ENCODE measurements at places on chromosomes 12 and 14.

GRCh38 chr14:101734246-101734847, 27.2 kb upstream of the PPP2R5C start:
- no peak for DNase-seq

- no peak for DNase-seq
These were observed 102.8 kb upstream of the FGD4 start for GRCh38 chr12:32296567-32296966.

GRCh38 chr12:106140223-106140986, 1.7 kb upstream of the NUAK1 start:
- no peak for DNase-seq

- no peak for DNase-seq
These were observed 63.6 kb downstream of the TMEM30B start for GRCh38 chr14:61217516-61217915.

DNA sequence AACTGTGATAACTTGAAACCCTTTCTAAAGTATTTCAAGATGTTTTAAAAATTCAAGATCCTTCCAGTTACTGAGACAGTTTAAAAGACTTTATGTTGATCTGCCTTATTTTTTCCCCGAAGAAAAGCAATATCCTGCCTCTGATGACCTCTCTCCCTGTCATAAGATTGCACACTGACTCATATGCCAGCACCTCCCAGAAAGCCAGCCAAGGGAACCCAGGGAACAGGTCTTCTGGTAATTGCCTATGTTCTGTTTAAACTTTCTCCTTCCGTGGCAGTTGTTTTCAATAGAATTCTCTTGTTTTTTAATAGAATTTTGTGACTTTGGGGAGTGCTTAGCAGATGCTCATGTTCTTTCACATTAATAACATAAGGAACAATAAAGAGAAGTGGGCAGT, 300.2 kb upstream of the PRKD1 start:
- DNase-seq: no peak

DNA sequence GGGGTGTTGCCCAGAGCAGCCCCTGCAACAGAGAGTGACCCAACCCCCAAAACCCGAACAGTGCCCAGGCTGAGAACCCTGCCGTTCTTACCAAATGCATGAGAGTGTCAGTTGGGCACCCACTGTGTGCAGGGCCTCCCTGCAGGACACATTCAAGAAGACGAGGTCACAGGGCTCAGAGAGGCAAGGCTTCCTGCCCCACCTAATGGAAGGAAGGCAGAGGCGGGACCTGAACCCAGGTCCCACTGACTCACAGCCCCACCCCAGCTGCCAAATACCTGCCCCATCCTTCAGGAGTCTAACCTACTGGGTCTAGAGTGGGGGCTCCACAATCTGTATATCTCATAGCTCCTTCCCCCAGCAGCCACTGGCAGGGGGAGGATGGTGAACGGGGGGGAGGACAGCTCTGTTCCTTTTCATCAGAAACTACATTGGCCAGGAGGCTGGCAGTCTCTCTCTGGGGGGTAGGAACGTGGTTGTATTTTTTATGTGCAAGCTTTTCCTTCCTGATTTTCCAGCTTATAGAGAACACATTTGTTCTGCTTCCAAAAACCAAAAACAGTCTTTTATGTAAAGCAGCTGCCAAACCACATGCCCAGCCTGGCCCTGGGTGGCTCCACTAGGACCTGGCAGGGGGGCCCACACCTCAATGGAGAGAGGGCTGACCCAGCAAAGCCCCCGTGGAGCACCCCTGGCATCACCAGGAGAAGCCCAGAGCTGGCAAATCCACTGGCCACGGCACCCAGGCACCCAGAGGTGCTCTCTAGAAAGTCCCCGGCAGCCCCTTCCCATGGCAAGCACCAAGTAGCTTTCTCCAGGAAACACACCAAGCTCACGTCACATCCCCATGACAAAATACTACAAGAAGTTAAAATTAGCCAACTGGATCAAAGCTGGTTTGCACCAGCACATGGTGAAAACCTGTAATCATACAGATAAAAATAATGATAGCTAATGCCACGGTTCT, 17.0 kb downstream of the NCOR2 start:
- DNase-seq: no peak

GRCh38 chr12:89424389-89424788, 72.1 kb upstream of the DUSP6 start:
- no peak for DNase-seq

- DNase-seq: no peak
These were observed 31.9 kb upstream of the CAND1 start for GRCh38 chr12:67237231-67237630.

DNA sequence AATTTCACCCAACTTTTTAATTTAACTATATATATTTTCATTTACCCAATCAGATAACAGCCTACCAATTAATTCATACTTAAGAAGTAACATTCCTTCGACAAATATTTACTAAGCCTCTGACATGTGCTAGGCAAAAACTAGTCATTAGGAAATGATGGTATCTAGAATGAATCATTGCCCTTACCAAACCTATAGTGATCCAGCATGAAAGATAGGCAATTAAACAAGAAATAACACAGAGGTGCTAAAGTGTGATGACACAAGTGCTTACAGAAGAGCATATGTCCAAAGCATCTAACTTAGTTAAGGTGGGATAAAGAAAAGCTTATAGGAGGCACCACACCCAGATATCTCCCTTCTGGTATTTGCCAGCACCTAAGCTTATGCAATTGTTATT, 166.5 kb upstream of the RASSF8 start:
- no peak for DNase-seq

GRCh38 chr12:121238604-121239350, 28.8 kb downstream of the P2RX4 start:
- no peak for DNase-seq

DNA sequence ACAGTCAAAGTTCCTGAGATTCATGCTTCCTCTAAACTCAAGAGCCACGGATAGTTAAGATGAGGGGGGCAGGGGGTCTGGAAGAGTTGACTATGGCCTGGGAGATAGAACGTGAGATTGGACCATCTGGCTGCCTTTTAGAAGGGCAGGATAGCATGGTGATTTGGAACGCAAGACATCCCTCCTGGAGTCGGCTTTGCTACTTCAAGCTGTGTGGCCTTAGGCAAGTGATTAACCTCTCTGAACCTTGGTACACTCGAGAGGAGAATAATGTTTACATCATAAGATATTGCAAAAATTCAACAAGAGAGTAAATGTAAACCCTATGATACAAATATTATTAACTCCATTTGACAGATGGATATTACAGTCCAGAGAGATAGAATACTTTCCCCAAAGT, 49.7 kb downstream of the RPH3A start:
- no peak for DNase-seq

DNA sequence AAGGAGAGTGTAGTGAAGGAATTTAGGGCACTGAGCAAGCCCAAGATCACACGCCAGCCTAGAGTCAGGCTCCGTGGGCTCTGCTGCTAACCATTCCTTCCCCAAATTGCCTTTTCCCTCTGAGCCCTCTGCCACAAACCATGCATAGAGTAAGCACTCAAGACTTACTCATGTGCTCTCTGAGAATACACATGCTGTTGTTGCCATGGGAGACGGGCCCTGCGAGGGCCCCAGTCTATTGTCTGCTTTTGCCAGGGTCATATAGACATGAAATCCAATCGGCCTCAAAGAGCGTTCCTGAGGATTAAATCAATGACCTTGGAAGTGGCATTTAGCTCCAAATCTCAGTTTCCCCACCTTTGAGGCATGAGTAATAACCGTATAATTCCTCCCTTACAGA, 48.7 kb upstream of the WSCD2 start:
- no peak for DNase-seq

GRCh38 chr12:15919418-15919817, 8.3 kb downstream of the DERA start:
- DNase-seq: no peak

DNA sequence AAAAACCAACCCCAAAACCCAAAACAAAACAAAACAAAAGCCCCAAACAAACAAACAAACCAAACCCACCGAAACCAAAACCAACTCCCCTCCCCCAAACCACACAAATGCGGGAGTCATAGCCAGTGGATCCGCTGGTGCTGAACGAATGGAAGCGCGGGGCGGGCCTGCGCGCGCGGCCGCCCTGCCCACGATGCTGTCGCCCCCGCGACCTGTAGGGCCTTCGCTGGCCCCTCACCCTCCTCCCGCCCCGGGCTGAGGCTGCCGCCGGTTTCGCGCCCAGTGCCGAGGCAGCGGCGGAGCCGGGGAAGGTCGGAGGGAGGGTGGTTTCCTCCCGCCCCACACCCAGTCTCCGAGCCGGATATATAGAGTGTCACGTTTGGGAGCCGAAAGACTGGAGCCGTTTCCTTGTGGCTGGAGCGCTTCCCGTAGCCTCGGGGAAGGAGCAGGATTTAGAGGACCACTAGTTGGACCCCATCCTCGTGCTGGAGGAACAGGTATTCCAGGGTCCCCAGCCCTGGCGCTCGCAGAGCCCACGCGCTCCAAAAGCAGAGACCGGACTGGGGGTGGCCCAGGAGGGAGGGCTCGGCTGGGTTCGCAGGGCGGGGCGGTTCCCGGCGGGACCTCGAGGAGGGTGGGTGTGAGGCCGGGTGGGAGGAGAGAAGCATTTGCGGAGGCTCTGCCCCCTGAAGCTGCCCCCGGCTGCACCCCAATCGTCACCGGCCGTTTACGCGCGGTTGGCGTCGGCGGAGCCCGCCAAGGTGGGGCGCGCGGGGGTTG, at the start of gene FAR2:
Gene FAR2, plus strand, starts transcription at position 368 of the 780 bp plus-strand sequence. CDS start 121,172 bp downstream, outside the sequence.
- no peak for DNase-seq

DNA sequence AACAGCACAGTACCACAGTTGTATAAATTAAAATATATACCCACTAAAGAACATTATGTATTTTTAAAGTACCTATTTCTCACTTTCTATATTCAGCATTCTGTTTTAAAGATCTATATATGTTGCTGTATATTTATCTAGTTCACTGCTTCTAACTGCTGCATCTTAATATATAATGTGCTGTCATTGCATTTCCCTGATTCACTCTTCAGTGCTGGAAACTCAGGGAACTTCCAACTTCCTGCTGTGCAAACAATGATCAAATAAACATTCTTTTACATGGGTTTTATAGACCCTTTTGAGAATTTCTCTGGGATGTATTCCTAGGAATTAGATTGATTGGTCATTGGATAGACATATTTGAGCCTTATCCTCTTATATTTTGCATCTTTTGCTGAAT, 379.1 kb downstream of the APAF1 start:
- DNase-seq: no peak

GRCh38 chr14:26394150-26394810, 203.6 kb downstream of the NOVA1 start:
- DNase-seq: no peak

- no peak for DNase-seq
These were observed 14.0 kb downstream of the CCER1 start for GRCh38 chr12:90940872-90941499.

DNA sequence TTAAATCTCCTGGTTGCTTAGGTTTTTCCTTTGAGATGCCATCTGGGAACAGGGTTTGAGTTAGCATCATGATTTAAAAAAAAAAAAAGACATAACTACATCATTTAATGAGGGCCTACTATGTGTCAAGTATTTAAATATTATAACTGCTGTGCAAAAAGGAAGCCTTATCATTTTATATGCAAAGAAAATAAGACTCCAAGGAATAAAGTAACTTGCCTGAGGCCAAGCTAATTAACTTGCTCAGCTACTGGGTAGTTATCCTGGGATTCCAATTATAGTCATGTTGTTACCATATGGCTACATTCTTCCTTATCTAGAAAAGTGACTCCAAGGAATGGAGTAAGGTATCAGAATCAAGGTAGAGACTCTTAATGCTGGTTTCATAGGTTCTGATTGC, 123.5 kb downstream of the SLC41A2 start:
- no peak for DNase-seq

DNA sequence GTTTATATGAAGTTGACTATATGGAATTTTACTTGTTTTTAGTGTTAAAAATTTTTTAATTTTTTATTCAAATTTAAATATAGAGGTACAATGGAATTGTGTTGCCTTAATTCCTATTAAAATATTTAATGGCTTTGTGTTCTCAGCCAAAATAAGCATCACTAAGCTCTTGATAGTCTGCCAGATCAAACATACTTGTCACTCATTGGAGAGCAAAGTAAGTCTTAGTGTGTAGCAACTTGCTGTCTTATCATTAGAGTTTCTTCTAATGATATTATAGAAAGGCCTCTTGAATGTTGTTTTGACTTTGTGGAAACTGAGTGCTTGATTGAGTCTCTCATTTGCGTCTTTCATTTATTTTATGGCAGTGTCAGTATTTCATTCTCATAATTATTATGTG, 10.7 kb downstream of the SFSWAP start:
- DNase-seq: no peak

GRCh38 chr12:132226604-132227003, 82.3 kb downstream of the NOC4L start:
- DNase-seq: no peak

DNA sequence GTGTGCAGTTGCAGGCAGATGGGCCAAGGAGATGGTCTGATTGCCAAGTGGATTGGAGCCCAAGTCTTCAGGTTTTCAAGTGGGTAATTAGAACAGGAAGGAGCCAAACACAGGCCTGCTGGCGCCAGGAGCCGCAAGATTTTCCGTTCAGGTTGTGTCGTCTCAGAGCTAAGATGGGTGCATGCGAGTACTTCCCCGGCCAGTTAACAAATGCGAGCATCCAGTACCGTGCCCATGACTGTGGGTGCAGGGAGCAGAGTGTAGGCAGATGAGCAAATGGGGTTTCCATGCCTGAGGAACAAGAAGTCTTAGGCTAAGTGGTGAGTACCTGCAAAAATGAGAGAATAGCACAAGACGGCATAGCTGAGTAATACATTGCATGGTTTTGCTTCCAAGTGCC, 90.5 kb downstream of the CHST11 start:
- DNase-seq: no peak

GRCh38 chr12:108047071-108047550, 82.0 kb upstream of the WSCD2 start:
- DNase-seq: no peak

GRCh38 chr14:104078031-104078455, 7.5 kb upstream of the ASPG start:
- peak; percentile 69 for DNase-seq

GRCh38 chr14:103348154-103348553, 14.1 kb downstream of the EIF5 start:
- DNase-seq: no peak

GRCh38 chr12:113049976-113050742, 6.4 kb upstream of the DTX1 start:
- no peak for DNase-seq

- no peak for DNase-seq
These were observed 3.9 kb upstream of the POC1B start for GRCh38 chr12:89529738-89530137.

All from activated CD8-positive, alpha-beta memory T cell treated with anti-CD3 and anti-CD28 coated beads for 1 hour (primary cell).